Stimulated activated CD8-positive, alpha-beta memory T cell treated with anti-CD3 and anti-CD28 coated beads, Interleukin-7, amount 100 ng/mL, for 4 hours (primary cell): ENCODE measurements at places on chromosomes 3 and 15.

DNA sequence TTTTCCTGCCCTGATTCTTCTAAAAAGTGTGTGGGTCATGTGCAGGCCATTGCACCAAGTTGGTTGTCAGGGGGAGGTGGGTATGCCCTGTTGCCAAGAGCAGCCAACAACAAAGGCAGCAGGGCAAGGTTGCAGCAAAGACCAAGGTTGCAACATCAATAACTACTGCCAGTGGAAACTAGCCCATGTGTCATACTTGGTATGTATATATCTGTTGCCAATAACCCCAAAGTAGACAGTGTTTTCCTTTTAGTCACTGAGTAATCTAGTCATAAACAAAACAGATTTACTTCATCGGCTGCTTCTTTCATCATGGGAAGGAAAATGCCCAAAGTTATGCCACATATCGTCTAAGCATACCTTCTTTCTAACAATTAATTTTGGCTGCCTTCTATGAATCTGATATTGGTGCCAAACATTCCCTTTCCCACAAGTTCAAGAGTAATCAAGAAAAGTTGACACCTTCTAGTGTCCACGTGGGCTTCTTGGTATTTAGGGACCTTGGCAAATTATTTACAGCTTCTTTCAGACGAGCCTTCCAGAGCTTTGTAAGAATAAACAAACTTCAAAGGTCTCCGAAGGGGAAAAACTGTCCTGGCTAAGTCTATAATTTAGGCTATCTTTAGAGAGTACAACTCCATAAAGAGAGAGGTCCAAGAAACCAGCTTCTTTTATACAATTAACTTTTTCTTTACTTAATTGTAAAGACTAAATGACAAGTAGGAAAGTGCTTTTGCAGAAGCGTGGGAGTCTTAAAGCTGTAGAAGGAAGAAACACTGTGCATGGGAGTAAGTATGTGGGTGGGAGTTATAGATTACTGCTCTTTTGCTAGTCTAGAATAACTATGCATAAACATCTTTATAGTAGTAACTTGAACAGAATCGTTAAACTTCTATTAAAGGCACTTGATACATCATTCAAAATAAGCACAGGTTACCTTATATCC lies 10.0 kb upstream of the MBNL1 start:
- DNase-seq: peak; percentile 47

DNA sequence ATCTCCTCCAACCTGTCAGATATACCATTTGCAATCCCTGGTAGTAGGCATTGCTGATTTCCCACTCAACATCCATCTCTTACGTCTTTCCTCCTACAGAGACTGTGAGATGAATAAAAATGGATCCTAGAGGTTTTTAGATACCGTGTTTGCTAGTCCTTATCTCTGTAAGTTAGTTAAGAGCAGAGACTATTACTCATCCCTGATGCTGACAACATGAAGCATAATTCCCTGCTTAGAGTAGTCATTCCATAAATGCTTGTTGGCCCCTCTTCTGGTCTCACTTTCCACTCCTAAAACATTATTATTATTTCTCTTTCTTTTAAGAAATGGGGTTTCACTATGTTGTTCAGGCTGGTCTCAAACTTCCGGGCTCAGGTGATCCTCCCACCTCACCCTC lies 136.2 kb downstream of the RTP4 start:
- DNase-seq: no peak

GRCh38 chr3:42159706-42160472 lies 68.7 kb downstream of the TRAK1 start:
- DNase-seq: peak; percentile 17

DNA sequence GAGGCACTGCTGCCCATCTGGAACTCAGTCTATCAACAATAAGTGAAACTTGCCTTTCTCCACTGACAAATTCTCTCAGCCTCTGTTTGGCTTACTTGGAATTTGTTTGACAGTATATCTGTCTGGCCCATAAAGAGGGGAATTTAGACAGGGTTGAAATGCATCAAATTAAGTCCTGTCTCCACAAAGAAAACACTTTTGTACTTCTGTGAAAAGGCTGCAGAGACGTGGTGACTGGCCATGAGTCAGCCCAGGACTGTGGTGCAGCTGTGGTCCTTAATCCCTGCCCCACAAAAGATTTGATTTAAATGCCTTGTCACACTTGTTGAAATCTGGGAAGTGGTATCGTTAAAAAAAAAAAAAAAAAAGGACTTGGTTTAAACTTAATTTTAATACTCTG lies 47.5 kb downstream of the RYR3 start:
- no peak for DNase-seq

DNA sequence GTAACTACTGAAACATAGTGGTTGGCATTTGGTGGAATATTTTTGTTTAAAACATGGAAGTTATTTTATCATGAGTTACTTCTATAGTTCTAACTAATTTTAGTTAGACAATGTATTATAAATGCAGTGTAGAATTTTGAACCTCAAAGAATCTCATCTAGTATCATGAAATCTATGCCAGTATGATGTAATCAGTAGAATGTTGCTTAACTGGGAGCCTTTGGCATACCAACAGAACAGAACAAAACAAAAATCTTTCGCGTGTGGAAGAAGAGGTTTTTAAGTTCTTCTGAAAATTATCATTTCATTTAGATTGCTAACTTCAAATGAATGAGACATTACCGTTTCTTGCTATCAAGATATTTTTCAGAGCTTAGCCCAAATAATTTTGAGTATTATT lies 98.4 kb upstream of the LRRFIP2 start:
- no peak for DNase-seq

DNA sequence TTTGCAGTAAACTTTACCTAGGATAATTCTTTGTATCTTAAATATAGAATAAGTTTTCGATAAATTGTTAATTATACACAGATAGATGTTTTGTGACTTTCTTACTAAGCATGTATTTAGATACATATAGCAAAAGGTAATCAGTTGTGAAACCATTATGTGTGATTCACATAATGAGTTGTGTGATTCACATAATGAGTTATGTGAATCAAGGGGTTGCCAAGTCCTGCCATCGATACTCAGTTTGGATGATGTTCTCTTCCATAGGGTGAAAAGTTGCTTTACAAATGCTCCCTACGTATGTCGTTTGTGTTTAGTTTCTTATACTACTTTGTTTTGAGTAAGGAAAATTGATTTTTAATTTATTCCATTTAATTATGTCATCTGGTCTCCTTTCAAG lies 682.1 kb downstream of the MECOM start:
- no peak for DNase-seq

DNA sequence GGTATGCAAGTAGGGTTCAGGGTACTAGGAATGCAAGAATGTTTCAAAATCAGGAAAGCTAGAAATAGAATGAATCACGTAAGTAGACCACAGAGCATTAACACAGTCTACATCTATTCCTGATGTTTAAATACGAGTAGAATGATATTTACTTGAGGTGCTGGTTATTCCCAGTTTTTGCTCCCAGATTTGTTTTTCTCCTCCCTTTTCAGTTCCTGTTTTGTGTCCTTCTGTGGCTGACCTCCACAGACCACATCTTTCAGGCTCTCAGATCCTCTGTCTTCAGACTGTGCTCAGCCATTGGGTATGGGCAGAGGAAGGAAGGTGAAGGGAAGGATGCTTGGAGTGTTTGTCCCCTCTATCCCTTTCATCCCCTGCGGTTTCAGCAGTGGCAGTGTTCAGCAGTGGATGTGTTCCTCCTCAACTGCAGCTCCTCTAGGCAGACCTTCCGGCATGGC lies 276.6 kb downstream of the ZNF621 start:
- no peak for DNase-seq

- DNase-seq: peak; percentile 49
Observed at GRCh38 chr15:25862472-25863110, 536 bp downstream of the ATP10A start.

DNA sequence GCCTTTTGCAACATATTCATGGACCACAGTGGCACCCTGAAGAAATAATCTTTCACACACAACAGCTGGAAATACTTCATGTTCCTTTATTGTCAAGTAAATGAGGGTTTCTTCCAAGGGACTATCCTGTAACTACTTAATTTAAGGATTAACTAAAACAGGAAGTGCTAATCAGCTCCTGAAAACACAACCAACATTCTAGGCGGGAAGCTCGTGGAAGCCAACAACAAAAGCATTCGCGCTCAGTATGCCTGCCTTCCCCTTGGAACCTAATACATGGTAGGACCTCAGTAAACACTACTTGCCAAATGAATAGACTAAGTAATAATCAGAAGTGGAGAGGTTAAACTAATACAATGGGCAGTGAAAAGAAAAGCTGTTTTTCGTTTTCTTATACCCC lies 300.9 kb downstream of the RORA start:
- DNase-seq: no peak

DNA sequence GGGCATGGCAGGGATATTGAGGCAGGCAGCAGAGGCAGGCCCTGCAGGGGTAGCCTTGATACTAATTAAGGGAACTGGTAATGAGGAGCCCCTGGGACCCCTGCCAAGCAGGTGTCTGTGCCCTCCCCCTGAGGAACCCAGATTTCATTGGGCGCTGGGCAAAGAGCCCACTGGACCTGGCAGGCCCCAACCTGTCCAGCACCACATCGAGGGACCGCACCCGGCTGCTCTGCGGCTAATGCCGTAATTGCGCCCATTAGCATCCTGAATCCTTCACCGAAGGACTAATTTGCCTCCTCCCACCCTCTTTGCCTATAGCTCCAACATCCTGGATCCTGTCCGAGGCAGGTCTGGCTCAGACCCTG lies 13.7 kb upstream of the SEMA3B start:
- DNase-seq: no peak

DNA sequence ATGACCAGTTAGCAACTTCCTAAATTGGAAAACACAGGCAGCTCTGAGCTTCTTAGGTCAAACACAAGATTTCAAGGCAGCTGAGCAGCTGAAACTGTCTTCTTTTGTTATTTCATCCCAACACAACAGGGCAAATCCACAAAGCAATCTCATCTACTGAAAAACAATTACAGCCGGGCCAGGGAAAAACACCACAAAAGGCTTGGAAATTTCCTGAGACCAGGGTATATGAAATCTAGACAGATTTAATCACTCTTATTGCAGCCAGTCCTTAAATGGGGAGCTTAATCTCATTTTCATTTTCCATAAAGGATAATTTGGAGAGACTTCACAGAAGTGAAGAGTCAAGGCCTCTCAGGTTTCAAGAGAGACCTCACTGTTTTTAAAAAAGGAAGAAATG lies 181.8 kb downstream of the SSR3 start:
- no peak for DNase-seq
